Kidney epithelial cell (primary cell): ENCODE measurements at places on chromosomes 7 and 10. TPM values are rescaled to one million over a fixed set of nuclear protein-coding genes. Genes with fewer than 3 reads are reported as not detected.

DNA sequence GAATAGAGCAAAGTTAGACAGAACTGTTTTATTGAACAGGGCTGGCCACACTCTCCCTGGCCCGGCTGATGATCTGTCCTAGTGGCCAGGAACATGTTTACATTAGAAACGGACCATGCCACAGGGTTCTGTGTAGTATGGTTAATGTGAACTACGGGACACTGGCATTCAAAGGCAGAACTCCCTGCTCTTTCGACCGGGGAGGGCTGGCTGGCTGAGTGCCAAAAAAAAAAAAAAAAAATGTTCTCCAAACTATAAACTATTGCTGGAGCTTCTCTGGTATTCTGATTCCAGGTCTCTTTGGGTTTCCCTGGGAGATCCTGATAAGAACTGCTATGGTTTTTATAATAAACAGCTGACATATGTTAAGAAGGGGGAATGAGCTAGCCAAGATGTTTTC lies 1262.6 kb upstream of the SORCS1 start:
- no peak for DNase-seq

GRCh38 chr10:59708816-59709394 lies 745 bp downstream of the SLC16A9 start:
- DNase-seq, result no peak

DNA sequence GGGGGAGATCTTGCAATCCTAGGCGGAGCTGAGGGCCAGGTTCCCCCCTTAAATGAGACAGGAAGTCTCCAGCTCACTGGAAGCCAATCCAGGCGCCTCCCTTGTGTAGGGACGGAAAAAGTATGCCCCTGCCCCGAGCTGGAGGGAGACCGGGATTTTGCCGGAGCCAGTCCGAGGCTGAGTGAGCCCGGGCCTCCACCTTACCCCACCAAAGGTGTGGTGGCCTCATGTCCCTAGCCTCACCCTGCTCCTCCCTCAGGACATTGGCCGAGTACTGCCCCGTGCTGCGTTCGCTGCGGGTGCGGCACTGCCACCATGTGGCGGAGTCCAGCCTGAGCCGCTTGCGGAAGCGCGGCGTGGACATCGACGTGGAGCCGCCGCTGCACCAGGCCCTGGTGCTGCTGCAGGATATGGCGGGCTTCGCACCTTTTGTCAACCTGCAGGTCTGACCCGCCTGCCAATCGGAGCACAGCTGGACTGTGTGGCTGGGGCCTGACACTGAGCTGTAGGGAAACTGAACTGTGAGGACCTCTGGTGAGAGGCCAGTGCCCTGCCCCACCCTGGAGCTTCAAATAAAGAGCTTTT lies 2.0 kb downstream of the FBXL15 start:
- no peak for DNase-seq

GRCh38 chr10:6009150-6009549 lies 31.8 kb upstream of the IL15RA start:
- DNase-seq, result no peak

- DNase-seq, result peak; percentile 62
These were observed 29.7 kb downstream of the TRIM8 start for GRCh38 chr10:102673819-102674511.

DNA sequence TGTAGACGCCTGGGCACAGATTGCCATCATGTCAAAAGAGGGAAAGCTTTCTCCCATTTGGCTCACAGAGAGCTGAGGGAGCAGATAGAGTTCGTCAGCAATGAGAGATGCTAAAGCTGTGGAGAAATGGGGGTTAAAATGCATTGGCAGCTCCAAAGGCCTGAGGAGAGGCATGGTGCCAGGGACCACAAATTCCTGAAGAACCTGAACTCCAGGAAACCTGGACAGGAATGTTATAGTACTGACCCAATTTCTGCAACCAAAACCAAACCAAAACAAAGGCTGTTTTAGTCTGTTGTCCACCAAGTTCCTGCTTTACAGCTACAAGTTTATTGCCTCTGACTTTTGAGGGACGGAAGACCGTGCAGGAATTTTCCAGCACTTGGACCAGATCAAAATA lies 575.7 kb downstream of the REEP3 start:
- DNase-seq, result no peak

PRRT4 gene
- 0.07 TPM in 1 of 2 replicates, not detected in the other for total RNA-seq

RNF148 gene
- 0.07 and 0.71 TPM in 2 replicates for total RNA-seq

BAG3 gene
- total RNA-seq, result 30.3 and 43.5 TPM in 2 replicates

NCF1 gene
- total RNA-seq, result 1.9 and 2.3 TPM in 2 replicates

MMD2 gene
- total RNA-seq, result not detected in 2 replicates

OIT3 gene
- not detected in 2 replicates for total RNA-seq
